ENCODE measurements at places on chromosomes 13 and 19.

DNA sequence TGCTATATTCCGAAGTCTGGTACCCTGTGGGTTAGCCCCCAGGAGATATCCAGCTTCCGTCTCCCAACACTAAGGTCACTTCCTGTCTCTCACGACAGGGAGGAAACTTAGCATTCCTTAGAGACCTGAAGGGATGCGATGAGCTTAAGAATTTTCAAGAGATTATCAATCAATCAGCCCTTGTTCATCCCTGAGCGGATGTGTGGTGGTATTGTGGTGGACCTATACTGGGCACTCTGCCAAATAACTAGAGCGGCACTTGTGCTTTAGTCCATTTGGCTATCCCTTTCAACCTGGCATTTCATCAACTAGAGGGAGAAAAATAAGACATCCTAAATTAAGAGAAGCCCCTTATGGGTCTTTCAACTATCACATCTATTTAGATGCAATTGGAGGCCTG, 30.9 kb upstream of the ZNF562 start:
- no peak for DNase-seq

GRCh38 chr19:39032063-39032918, at the start of gene FBXO27:
FBXO27 (minus strand) TSS chr19:39032549; CDS start chr19:39032227, 322 bp downstream.
- DNase-seq: peak; percentile 12

- DNase-seq: peak; percentile 1
These were observed 1699.4 kb downstream of the PCDH9 start for GRCh38 chr13:65530688-65531087.

DNA sequence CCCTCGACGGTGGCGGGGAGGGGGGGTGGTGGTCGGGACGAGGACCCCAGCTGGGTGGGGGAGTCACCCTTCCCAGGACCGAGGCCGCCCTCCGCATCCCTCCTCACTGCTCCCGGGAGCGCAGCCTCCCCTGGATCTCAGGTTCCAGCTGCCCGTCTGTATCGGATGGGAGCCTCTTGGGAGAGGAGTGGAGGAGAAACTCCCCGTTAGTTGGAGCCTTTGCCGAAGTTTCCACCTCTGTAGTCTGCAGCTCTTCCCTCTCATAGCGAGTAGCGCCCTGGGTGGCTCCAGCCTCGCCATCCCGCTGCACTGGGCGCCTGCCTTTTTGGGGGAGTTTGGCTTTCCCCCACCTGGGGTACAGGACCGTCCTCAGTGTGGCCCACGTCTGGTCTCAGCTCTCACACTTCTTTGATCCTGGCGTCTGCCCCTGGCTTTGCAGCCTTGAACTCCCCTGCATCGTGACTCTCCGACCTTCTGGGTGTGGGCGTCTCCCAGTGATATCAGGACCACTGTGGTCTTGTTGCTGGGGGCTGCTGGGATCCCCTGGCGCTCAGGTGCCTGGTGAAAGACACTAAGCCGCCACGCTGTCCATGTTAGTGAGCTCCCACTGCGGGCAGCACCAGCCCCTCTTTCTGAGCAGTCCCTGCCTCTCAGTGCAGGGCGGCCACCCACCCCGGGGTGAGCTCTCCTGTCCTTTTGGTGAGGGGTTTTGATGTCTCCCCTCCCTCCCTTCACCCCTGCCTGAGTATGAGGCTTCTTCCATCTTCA, 1.1 kb downstream of the CNOT3 start:
- DNase-seq: peak; percentile 20

- peak; percentile 16 for DNase-seq
These were observed 6.5 kb downstream of the ZNF426 start for GRCh38 chr19:9531933-9532332.

- no peak for DNase-seq
These were observed 109.5 kb downstream of the DNAJC15 start for GRCh38 chr13:43132911-43133310.

- no peak for DNase-seq
These were observed 262.4 kb upstream of the SPRY2 start for GRCh38 chr13:80603351-80603750.

DNA sequence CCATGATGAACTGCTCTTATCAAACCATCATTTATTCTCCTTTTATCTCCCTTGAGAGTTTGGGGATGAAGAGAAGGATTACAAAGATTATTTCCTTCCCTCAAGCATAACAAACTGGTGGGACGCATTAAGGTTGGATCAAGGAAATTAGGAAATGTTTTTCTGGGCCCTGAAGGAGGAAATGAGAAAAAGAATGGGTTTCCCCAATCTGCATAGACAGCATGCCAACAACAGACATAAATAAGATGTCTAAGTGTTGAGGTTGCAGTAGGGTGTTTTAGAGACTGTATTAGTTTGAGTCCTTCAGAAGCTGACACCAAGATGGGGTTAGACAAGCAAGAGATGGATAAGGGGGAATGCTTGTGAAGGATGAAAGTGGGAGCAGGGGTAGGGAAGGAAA, 7.3 kb downstream of the EPSTI1 start:
- DNase-seq: no peak

DNA sequence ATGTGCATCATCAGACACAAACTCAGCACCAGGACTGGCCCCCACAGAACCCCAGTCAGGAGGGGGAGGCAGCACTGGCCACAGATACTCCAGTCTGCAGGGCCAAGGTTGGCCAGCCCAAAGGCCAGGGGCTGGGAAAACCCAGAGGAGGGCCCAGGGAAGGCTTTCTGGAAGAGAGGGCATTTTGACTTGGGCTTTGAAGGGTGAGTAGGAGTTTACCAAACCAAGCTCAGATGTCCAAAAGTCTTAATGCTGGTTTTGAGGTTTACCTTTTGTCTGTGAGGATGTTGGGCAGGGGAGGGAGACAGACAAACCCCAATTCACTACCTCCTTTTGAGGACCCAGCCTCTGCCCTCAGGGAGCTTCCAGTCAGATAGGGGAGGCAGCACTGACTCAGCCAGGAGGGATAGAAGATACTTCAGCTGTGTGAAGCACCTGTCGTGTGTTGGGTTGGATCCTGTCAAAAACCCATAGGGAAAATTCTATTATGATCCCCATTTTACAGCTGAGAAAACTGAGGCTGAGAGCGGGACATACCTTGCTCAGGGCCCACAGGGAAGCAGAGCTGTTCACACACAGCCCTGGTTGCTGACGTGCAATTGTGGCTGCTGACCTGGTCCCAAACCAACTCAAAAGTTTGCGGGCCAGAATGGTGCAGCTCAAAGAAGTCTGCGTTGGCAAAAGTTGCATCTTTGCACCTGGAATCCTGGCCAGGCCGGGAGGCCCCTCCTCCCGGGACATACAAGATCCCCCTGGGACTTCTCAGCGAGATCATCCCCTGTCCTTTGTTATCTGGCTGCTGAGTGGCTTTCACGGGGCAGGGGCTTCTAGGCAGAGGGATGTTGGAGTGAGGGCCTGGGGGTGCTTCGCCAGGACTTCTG, 13.1 kb downstream of the CILP2 start:
- no peak for DNase-seq

- no peak for DNase-seq
These were observed 264.4 kb downstream of the UQCRFS1 start for GRCh38 chr19:28948566-28948965.

Data from iris pigment epithelial cell (primary cell).